Frontal cortex (tissue), 4 donors: ENCODE measurements at places on chromosomes 3 and 15.

GRCh38 chr3:101466465-101467309 is 46.3 kb downstream of the SENP7 start:
- no peak for DNase-seq

DNA sequence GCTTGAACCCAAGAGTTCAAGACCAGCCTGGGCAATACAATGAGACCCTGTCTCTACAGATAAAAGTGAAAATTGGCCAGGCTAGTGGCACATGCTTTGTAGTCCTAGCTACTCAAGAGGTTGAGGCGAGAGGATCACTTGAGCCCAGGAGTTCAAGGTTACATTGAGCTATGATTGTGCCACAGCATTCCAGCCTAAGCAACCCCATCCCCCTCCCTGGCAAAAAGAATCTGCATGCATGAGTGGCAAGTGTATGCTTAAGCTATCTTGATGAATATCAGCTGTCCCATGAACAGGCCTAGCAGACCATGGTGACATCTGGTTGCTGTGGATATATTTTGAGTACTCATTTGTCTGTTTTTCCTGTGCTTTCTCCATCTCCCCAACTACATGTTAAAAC is 4.7 kb downstream of the ATRIP start:
- no peak for DNase-seq

DNA sequence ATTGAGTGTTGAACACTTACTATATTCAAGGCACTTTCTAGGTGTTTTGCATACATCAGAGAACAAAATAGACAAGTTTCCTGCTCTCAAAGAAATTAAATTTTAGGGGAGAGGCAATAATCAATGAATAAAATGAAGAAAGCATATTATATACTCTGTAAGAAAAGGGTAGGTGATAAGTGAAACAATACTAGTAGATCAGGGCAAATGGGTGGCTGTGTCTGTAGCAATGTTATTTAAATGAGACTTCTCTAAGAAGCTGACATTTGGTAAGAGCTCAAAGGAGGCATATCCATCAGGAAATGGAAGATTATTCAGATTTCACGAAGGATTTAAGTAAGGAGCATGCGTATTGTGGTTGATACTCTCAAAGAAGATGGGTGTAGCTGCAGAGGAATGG is 1291.6 kb downstream of the NSUN3 start:
- no peak for DNase-seq

- DNase-seq: no peak
Measured at GRCh38 chr3:124654470-124654845, 75.8 kb upstream of the UMPS start.

DNA sequence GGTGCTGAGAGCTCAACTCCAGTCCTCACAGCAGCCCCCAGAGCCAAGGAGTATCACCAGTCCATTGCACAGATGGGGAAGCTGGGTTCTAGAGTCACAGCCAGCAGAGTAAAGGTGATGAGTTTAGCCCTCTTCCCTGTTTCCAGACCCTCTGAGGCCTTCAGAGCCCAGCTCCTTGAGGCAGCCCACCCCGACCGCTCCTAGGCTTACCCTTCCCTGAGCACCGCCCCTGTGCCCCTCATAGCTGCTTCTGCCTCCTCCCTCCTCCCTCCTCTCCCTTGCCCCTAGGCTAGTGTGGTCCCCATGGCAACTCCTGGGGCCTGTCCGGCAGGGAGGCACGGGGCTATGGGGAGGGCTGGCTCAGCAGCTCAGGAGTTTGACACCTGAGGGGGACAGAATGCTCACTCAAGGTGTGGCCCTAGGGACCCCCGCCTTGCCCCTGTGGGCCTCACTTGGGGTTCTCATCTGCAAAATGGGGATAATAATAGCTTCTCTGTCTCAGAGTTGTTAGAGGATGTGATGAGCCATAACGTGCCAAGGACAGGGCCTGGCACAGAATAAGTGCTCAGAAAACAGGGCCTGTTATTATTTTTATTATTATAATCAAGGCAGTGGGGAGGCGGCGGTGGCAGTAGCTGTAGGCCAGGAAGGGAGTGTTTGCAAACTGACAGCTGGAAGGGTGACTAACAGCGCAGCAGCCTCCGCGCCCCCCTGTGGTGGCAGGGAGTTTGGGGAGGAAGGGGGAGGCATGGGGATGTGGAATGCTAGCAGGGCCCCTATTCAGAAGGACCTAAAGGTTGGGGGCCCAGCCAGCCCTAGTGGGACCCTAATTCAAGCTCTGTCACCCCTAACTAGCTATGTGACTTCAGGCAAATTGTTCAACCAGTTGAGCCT is 11.5 kb downstream of the CSK start:
- no peak for DNase-seq
